Inflammatory macrophage treated with lipopolysaccharide for 4 hours (primary cell): ENCODE measurements at places on chromosomes 11 and 22.

DNA sequence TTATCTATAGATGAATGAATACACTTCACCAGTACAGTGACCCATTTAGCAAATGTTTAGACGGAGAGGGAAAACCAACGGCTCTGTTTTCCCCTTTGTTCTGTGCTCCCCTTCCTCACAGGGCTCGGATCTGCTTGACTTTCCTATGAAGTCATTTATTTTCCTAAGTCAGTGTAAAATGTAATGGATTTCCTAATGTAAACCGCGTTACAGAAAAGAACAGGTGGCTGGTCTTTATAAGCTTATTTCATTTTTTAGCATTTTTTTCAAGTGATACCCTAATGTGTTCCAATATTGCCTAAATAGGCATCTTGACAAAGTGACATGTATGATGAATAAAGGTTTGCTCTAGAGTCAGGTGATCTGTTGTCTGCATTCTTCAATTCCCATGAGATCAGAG is 207.5 kb downstream of the PGR start:
- DNase-seq = no peak

DNA sequence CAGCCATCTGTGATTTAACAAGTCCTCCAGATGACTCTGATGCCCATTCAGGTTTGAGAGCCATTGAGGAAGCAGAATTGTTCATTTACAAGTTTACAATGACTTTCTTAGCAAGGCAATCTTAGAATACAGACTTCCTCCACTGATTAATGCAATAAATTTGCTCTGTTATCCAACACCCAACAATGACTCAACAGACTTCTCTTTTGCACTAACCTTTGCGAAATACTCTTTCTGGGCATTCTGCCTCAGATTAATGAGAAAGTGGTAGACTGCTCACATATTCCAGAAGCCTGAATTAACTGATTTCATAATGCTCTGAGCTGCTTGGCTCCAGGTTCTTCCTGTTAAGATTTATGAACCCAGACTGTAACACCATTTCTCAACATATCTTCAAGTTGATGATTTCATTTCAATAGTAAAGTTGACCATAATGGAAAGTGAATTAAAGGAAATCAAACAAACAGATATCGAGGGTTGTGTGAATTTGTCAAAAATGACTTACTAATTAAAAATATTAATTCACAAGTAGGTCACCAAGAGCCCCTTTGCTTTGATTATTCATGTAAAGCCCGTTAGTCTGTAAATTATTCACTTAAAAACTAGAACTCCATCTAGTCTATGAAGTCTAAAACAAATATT is 70.5 kb upstream of the BLID start:
- peak; percentile 43 for DNase-seq

DNA sequence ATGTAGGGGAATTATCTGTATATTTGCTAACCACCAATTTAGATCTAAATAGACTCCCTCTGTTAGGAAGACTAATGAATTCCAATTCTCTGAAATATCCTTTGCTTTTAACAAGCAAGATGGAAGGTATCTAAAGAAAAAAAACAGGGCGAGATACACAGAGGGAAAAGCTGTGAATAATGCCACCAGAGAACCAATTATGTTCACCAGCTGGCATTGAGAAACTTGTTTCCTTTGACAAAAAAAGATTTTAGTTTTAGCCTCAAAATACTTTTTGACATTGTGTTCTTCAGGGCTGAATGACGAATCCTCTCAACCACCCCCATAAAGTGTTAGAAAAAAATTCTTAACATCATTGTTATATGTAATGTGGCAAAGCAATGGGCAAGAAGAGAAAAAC is 19.0 kb downstream of the HTR3B start:
- DNase-seq = no peak

- no peak for DNase-seq
Observed at GRCh38 chr22:37403267-37403960, 23.9 kb downstream of the ELFN2 start.

DNA sequence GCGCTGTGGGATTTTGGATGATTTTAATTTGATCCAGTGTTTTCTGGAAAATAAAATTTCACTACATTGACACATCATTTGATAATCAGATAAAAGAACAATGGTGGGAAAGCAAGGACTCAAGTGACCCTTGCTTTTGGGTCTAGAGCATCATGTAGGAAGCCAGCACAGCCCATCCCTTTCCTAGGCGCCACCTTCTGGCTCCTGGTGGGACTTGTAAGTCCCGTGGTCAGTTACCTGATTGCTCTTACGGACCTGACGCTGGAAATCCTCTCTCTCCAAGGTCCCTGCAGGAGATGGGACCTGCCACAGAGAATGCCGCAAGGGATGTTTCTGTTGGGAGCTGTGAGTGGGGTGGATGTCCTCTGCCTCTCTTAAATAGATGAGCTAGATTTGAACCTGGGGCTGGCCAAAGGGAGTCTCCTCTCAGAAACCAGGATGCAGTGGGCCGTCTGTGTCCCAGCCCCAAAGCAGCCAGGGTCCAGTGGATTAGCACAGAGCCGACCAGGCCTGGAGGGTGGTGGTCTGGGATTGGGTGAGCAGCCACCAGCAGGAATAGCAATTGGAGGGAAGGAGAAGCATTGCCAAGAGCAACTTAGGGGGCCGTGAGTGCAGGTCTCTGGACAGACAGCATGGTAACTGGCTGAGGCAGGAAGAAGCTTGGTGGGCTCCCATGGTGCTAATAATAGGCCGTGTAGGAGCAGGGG is 21.7 kb downstream of the TIMP3 start:
- peak; percentile 19 for DNase-seq

GRCh38 chr22:24066260-24066659 is 55.2 kb downstream of the CABIN1 start:
- no peak for DNase-seq

- peak; percentile 97 for DNase-seq
Observed at GRCh38 chr22:31490496-31490925, 869 bp upstream of the EIF4ENIF1 start.

- no peak for DNase-seq
Observed at GRCh38 chr22:43047605-43048004, 32.7 kb upstream of the PACSIN2 start.

- no peak for DNase-seq
Observed at GRCh38 chr11:12303421-12304149, 73.8 kb upstream of the PARVA start.

GRCh38 chr11:75351791-75352587 is 528 bp upstream of the ARRB1 start:
- DNase-seq = peak; percentile 83

GRCh38 chr11:117440258-117440657 is 112.6 kb downstream of the CEP164 start:
- no peak for DNase-seq

- no peak for DNase-seq
Observed at GRCh38 chr11:92045301-92045700, 179.3 kb upstream of the FAT3 start.

- DNase-seq = peak; percentile 63
Observed at GRCh38 chr22:31272522-31273446, 19.5 kb downstream of the PIK3IP1 start.

DNA sequence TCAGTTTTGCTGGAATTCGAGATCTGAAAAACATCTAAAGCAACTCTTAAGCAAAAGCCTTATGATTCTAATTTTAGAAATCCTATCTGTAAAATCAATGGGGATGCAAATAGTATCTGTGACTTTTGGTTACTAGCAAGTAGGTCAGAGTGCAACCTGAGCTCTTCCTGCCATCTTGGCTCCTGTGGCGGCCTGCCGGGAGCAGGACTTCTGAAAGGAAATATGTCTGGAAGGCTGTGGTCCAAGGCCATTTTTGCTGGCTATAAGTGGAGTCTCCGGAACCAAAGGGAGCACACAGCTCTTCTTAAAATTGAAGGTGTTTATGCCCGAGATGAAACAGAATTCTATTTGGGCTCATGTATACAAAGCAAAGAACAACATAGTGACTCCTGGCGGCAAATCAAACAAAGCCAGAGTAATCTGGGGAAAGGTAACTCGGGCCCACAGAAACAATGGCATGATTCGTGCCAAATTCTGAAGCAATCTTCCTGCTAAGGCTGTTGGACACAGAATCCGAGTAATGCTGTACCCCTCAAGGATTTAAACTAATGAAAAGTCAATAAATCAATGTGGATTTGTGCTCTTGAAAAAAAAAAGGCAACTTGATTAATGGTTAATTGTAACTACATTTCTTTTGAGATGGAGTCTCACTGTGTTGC is 1.7 kb downstream of the SAMM50 start:
- DNase-seq = no peak

DNA sequence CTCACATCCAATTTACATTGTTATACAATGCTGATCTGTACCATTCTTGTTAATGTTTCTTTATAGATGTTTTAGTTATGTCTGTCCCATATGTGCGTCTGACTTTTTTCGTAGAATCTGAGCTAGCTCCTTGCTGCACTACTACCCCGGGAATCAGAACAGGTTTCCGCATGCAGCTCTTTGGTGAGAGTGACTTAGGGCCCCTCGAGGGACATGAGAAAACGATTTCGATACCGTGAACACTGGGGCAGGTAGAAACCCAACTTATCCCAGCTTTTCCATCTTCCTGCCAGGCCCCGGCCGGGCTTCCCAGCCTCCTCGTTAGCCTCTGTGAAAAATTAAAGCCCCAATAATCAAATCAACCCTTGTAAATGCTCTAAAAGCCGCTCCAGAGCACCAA is 23.4 kb upstream of the PKNOX2 start:
- DNase-seq = no peak

DNA sequence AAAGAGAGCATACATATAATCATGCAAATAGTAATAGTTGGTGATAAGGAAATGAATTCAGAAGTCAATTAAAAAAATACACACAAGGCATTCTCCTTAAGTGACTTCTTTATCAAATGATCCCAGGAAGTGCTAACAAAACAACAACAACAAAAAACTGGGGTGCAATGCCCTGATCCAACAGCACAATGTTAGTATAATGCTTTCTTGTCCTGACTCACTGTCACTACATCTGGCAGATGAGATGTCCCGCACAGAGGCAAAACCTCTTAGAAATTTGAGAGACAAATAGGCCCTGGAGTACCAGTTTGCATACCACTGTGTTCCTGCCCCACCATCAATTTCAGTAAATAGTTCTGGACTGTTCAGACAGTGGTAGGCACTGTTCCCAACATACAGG is 11.0 kb upstream of the AMBRA1 start:
- no peak for DNase-seq

DNA sequence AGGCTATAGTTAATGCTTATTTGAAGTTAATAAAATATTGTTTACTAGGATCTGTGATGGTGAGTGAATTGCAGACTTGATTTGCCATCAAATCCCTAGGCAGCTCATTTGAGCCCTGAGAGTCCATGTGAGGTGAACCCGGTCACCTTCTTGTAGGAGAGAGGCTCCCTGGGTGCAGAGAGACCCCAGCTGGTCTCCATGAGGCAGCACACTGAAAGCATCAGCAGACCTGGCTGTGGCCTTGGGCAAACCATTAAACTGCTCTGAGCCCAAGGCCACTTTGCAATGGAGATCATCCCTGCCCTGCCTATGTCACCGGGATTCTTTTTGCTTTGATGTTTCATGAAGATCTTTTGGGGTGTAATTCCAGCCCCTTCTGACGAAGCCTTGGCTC is 125.2 kb downstream of the MICAL2 start:
- no peak for DNase-seq

DNA sequence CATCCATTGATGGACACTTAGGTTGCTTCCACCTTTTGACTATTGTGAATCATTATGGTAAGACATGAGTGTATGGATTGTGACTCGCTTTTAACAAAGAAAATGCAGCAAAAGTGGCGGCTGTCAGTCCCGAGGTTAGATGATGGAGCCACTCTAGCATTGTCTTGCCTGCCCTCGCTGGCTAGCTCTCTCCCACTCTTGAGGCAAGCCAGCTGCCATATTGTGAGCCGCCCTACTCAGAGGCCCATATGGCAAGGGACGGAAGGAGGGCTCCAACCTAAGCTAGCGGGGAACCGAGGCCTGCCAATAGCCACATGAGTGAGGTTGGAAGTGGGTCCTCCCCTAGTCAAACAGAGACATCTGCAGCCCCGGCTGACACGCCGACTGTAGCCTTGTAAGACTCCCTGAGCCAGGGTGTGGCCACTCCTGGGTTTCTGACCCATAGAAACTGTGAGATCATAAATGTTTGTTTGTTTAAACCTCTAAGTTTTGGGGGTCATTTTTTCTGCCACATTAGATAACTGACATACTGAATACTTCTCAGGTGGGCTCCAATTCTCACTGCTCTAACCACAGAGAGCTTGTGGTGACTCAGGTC is 160.2 kb downstream of the LDLRAD3 start:
- no peak for DNase-seq

GRCh38 chr22:47260551-47260950 is 498.1 kb downstream of the TBC1D22A start:
- DNase-seq = no peak

DNA sequence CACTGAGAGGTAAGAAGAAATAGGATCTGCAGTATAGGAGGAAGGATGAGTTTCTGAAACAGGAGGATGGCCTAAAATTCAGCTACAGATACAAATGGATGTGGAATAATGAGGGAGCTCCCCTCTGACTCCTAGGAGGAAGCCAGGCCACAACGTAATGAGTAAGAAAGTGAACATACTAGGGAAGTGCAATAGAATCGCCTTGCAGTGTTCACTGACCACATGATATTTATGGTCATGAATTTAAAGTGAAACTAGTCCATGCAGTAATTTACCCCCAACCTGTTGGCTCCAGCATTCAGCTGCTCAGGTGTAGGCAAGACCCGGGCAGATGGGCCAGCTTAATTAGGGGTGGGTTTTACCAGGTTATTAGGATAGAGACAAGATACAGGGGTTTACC is 101.7 kb downstream of the DEUP1 start:
- peak; percentile 2 for DNase-seq
